Stimulated activated CD8-positive, alpha-beta memory T cell treated with anti-CD3 and anti-CD28 coated beads, Interleukin-2, amount 100 ng/mL, for 48 hours (primary cell): ENCODE measurements at places on chromosomes 1 and 21.

DNA sequence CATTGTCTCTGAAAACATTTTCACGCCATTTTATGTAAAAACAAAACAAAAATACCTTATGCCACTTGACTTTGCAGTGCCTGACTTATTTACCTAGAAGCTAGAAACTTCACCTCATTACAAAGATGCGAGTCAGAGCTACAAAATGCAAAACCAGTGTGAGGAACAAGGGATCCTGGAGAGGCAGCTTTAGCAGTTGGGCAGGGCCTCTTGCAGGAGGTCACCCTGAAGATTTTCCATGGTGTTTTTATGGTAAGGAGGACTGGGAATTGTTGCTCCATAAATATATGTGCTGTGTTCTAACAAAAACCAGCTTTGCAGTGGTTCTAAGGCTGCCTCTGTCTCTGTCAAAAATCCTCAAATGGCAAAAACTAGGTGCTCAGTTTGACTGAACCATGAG lies 36.4 kb upstream of the TARBP1 start:
- no peak for DNase-seq

- no peak for DNase-seq
Measured at GRCh38 chr21:43820466-43820865, 31.1 kb downstream of the RRP1 start.

DNA sequence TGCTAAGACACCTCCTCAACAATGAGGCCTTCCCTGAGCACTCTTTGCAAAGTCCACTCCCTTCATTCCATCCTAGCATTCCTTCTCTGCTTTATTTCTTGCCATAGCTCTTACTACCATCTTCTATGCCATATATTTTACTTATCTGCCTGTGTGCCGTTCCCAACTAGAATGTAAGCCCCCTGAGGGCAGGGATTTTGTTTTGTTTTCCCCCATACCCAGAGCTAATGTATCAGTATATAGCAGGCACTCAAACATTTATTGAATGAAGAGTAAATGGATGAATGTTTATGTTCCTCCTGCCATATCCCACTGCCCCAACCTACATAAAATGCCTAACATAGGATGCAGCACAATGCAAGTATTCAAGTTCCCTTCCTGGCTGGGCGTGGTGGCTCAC lies 14.9 kb upstream of the PPP1R15B start:
- no peak for DNase-seq

DNA sequence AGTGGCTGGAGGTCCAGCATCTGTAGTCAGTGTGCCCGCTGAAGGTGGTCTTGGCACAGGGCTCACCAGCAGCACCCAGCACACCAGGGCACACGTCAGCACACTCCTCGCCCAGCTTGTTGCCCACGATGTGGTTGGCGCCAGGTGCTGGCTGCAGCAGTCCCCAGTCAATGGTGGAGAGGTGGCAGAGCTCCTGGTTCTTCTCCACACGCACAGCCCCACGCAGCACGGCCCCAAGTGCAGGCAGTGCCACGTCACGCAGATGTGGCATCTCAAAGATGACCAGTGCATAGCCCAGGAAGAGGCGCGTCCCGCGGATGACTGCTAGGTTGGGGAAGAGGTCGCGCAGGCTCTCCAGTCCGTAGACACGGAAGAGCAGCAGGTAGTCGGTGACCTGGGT lies 5.2 kb downstream of the INSRR start:
- no peak for DNase-seq
